ENCODE measurements at places on chromosomes 5 and 9.

- DNase-seq: no peak
These were observed 79.6 kb downstream of the PHAX start for GRCh38 chr5:126680191-126680817.

DNA sequence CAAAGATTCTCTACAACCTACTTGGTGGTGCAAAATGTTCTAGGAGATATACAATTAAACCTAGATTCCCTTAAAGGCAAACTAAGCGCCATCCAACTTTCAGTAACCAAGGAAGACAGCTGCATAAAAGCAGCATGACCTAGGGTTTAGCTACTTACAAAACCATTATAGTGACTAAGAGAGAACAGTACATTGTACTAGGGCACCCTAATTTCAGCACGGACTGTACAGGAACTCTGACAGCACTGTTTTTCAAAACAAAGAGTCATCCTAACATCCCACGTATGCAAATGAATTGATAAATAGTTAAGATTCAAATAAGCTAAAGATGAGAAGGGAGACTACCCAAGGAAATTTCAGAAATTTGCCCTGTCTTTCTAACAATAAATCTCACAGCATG is 30.0 kb downstream of the STRBP start:
- no peak for DNase-seq

- no peak for DNase-seq
These were observed 1.5 kb upstream of the FCHO2 start for GRCh38 chr5:72954389-72954788.

- DNase-seq: no peak
These were observed 35.8 kb upstream of the TLX3 start for GRCh38 chr5:171272996-171273970.

DNA sequence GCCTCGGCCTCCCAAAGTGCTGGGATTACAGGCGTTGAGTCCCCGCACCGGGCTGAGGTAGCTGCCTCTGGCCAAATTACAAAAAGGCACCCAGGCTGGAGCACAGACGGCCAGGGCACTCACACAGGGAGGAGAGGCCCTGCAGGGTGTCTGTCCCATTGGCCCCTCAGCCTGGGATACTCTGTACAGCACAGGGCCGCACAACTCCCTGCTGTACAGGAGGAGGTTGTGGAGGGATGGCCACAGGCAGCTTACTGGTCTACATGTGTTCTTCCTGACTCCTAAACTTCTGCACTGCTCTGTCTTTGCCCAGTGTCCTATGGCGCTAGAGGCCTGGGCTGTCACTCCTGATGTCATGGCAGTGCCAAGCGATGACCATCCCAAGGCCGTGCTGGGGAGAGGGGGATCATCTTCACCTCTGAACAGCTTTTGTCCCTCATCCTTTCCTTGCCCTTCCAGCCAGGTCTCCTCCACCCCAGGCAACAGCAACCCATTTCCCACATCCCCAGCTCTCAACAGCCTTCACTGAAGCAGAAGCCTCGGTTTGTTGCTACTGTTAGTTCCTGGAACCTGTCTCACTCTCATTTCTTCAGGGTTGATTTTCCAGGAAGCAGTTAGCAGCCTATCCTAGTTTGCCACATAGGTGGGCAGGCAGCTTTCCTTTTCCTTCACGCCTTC is 1.8 kb upstream of the CNOT6 start:
- no peak for DNase-seq

DNA sequence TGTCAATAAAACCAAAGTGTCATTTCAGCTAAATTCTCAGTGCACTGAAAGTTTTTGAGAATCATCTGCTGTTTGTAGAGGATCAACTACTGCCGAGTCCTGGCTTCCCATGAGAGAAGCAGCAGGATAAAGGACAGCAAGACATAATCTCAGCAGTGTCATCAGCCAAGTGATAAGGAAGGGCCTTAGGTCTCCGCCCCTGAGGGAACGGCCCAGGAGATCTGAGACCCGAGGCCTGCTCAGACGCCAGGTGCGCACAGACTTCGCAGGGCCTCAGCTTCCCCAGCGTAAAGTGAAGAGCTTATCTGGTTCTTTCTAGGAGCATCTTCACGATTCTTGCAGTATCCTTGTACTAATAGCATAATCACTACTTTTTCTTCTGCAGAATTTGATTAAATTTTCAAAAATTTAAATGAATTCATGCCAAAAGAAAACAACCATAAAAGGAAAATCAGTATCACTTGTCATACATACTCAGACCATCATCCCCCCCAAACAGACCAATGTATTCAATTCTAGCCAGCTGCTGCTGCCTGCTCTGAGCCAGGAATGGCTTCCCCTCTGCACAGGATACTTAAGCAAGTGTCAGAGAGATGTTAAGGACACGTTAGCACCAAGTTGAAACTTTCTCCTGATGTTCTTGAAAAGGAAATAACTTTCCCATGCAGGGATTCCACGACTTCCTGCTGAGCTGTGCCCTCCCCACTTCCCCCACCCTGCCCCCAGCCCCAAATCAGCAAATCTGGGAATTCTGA is 2.2 kb downstream of the GFPT2 start:
- no peak for DNase-seq

GRCh38 chr5:1447671-1448361 is 2.6 kb upstream of the SLC6A3 start:
- DNase-seq: no peak

DNA sequence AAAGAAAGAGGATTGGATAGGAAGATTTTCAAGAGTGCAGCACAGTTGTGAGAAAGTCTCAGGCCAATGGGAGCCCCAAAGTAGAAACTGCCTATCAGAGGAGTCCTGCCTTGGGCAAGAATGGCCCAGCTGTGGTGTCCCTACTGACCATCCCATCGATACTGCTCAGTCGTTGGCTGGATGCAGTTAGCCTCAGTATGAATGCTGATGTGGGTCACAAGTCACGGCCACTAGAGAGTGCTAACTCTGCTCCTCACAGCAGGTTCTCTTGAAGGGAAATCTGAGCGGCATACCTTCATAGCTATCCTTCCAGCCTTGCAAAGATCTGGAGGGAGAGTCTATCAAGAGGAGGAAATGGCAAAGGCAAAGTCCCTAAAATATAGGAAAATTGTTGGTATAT is 11.6 kb upstream of the CETN3 start:
- DNase-seq: no peak

- DNase-seq: no peak
These were observed 13.9 kb upstream of the ANXA6 start for GRCh38 chr5:151171529-151171928.

DNA sequence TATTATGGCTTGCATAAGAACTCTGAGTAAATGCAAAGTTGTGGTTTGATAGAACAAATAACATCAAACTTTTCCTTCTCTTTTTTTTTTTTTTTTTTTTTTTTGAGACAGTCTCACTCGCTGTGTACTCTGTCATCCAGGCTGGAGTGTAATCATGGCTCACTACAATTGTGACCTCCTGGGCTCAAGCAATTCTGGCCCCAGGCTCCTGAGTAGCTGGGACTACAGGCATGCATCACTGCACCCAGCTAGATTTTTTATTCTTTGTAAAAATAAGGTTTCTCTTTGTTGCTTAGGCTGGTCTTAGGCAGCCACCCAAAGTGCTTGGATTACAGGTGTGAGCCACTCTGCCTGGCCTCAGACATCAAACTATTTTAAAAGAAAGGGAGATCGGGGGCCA is 19.0 kb upstream of the PTGER4 start:
- DNase-seq: no peak

- DNase-seq: no peak
These were observed 8.2 kb upstream of the IRF1 start for GRCh38 chr5:132498686-132499271.

- DNase-seq: no peak
These were observed 40.2 kb upstream of the LPAR1 start for GRCh38 chr9:111078391-111079038.

GRCh38 chr5:57903458-57903857 is 420.8 kb upstream of the ACTBL2 start:
- DNase-seq: no peak

GRCh38 chr5:77637998-77638762 is at the start of gene OTP:
TSS of gene OTP (minus strand) at chr5:77638713. CDS start at chr5:77638549, 164 bp downstream.
- no peak for DNase-seq

DNA sequence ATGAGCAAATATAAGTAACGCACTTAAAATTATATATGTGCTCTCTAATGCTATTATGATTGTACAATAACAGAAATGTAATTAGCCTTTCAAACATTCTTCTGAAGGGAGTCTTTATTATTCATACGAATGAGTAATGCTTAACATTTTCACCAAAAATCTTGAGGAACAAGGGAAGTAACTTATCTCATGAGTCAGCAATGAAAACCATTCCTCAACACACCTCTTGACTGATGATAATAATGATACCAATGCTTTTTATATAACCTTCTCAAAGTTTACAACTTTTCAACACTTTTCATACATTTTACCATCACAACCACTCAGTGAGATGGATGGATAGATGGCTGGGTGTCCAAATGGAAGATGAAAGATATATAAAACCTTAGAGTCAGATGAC is 369.3 kb downstream of the BNC2 start:
- DNase-seq: no peak

- DNase-seq: no peak
These were observed 69.3 kb downstream of the SLC1A1 start for GRCh38 chr9:4559261-4560182.

DNA sequence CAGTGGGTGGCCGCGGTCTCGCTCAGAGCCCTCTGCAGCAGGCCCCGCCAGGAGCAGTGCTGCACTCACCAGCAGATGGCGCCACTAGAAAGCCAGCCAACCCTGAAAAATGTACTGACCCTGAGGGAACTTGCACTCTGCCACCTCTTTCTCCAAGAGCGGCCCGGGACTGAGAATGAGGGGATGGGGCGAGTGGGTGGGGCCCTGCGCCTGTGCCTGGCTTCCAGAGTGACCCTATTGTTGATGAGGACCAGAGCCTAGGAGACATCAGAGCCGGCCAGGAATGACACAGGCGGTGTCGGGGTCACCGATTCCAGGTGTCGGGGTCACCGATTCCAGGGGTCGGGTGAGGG is 2.9 kb upstream of the IL17B start:
- peak; percentile 93 for DNase-seq

DNA sequence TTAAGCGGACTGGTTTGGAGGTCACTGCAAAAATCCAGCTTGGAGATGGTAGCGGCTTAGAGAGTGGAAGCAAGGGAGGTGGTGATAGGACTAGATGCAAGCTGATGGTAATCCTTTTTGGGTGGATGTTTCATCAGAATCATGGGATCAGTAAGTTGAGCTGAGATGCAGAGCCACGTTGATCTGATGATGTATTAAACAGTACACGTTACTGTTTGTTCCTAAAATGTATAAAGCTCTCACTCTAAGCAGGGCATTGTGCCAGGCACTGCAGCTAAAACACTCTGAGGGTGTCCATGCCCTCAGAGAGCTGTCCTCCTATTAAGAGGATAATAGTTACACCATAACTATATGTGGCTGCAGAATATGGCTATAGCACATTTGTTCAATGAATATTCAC is 93.1 kb downstream of the JAKMIP2 start:
- no peak for DNase-seq

DNA sequence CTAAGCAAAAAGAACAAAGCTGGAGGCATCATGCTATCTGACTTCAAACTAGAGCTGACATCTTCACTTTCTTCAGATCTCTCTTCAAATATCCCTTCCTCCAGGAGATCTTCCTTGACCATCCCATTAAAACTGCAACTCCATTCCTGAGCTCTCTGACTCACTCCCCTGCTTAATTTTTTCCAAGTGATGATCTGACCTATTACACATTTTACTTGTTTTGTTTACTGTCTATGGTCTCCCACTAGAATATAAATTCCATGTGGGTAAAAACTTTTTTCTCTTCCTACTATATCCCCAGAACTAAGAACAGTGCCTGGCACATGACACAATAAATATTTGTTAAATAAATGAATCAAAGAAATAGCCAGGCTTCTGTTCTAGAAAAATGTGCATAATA is 87.5 kb downstream of the SLIT3 start:
- DNase-seq: no peak

GRCh38 chr9:7456377-7456776 is 343.2 kb downstream of the DMAC1 start:
- no peak for DNase-seq

DNA sequence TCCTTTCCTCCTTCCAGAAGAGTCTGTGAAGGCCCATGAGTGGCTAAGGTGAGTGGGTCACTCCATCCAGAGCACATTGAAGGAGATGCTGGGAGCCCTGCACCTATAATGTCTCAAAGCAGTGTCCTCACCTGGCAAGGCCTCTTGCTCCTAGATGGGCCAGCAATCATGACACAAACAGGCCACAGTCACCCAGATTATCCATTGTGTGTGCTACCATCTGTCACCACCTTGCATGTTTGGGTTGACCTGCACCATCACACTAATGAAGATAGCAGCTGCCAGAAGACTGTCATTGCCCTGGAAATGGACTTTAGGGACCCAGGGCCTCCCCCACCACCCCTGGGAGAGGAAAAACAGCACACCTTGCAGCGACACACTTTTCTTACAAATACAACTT is 69.6 kb downstream of the GABBR2 start:
- DNase-seq: no peak

GRCh38 chr9:93669116-93669957 is 93.0 kb downstream of the PHF2 start:
- peak; percentile 5 for DNase-seq

DNA sequence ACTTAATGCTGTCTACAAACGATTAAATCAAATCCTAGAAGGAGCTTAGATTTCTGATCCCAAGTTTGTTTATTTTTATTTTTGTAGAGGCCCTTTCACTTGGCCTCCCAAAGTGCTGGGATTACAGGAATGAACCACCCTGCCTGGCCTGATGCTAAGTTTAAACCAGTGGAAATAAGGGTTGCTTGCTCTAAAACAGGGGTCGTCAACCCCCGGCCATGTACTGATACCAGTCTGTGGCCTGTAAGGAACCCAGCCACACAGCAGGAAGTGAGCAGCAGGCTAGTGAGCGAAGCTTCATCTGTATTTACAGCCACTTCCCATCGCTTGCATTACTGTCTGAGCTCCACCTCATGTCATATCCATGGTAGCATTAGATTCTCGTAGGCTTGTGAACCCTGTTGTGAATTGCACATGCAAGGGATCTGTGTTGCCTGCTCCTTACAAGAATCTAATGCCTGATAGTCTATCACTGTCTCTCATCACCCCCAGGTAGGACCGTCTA is 11.4 kb downstream of the TTC1 start:
- no peak for DNase-seq

DNA sequence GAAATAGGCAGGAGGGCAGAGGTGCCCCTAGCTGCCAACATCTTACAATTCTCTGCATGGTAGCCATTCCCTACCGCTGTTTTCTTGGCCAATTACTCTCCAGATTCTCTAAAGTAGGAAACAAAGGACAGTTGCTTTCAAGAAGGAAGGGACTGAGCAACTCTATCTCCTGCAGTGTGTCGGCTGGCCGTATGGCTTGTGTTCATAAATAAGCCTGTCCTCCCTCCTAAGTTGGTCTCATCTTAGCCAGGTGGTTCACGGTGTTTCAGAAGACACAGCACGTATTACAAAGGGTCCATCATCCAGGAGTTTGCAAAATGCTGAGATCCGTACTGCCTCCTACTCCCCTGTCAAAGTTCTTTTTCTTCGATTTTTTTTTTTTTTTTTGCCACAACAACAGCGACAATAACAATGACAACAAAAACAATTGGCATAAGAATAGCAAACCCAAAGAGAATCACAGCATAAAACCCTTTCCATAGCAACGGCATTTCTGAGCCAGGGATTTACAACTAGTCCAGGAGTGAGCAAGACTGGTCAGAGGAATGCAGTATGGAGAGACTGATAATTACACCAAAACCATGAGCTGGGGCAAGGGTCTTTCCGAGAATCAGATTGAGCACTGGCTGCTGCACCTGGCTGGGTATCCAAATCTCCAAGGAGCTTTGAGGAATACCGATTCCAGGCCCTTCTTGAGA is 212.8 kb downstream of the SLIT3 start:
- DNase-seq: no peak

GRCh38 chr5:170865622-170866021 is 3.8 kb downstream of the RANBP17 start:
- no peak for DNase-seq

- no peak for DNase-seq
These were observed 27.5 kb upstream of the UBTD2 start for GRCh38 chr5:172311026-172311425.
